ENCODE measurements at places on chromosomes 16 and 17.

DNA sequence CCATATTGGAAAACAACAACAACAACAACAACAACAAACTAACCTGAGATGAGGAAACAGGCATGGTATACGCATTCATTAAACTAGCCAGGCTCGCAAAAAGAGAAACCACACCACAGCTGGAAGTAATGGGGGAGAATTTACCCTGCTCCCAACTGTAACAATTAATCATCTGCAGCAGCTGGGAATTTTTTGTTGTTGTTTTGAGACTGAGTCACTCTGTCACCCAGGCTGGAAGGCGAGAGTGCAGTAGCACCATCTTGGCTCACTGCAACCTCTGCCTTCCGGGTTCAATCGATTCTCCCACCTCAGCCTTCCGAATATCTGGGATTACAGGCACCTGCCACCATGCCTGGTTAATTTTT, 16.3 kb downstream of the PRPSAP1 start:
- no peak for DNase-seq

DNA sequence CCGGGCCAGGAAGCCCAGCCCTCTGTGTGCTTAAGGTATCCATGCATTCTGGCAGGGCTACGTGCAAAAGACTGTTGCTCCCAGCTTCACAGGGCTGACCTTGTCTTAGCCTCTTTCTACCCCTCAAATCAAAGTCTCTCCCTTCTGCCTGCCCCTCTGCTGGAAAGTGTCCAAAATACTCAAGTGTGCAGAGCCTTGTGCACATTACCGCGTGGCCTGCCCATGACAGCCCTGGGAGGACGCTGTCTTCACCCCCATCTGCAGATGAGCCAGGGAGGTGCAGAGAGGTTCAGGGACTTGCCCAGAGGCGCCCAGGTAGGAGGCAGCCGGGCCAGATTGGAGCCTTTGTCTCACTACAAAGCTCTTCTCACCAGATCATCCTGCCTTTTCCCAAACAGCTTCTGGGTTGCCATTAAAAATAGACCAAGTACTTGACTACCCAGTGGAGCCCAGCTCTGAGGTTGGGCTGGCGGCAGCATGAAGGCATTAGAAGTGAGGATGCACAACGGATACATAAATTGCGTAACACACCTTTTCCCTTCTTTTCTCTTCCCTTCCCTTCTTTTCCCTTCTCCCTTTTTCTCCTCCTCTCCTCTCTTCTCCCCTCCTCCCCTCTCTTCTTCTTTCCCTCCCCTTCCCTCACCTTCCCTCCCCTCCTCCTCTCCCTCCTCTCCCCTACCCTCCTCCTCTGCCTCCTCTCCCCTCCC, 3.5 kb downstream of the CACNG4 start:
- no peak for DNase-seq

DNA sequence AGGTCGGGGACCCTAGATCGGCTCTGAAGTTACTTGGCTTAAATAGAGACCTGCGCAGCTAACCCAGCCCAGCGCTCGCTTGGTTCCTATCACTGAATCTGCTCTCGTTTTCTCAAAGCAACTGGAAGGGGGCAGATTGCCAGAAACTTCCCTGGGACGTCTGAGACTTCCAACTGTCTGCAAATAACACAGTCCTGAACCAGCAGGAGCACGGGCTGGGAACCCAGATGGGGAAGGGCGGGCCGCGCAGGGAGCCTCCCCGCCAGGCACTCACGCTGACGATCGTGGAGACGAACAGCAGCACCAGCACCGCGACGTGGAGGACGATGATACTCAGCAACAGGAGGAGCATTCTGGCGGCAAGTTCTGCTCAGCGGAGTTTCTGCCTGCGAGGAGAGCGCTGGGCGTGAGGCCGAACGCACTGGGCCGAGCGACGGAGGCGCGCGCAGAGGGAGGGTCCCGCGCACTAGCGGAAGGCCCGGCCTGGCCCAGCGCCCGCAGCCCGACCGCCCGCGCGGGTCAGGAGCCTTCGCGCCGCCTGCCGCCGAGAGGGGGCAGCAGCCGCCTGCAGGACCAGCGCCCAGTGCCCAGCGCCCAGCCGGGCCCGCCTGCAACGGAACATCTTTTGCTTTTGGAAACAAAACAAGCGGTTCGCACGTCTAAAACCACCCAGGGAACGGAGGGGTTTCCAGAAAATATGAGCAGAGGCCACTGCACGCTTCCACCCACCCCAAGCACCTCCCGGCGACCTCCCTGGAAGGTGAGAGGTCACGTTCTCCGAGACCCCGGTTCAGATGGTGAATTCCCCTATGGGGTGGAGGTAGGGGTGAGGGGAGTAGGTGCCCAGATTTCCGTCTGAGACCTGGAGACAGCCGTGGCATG, 4.5 kb downstream of the PMP22 start:
- DNase-seq: no peak

GRCh38 chr16:66529475-66529874, 20.4 kb downstream of the TK2 start:
- DNase-seq: no peak

DNA sequence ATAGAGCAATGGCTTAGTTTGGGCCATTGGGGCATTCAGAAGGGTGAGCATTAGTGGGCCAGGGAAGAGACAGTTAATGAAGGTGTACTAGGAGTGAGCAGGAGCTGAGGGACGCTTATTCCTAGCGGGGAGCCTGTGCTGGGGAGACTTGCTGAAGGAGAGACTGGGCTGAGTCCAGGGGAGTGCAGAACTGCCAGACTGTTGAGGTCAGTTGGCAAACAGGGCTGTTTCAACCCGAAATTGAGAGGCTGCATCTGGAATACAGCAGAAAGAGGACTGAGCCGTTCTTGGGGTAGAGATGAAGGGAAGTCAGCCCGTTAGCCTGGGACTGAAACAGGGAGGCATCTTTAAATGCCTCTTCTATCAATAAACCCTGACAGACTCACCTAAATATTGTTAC, 33.2 kb downstream of the MAP2K6 start:
- no peak for DNase-seq

GRCh38 chr17:78707016-78707415, 75.1 kb downstream of the CYTH1 start:
- DNase-seq: no peak

DNA sequence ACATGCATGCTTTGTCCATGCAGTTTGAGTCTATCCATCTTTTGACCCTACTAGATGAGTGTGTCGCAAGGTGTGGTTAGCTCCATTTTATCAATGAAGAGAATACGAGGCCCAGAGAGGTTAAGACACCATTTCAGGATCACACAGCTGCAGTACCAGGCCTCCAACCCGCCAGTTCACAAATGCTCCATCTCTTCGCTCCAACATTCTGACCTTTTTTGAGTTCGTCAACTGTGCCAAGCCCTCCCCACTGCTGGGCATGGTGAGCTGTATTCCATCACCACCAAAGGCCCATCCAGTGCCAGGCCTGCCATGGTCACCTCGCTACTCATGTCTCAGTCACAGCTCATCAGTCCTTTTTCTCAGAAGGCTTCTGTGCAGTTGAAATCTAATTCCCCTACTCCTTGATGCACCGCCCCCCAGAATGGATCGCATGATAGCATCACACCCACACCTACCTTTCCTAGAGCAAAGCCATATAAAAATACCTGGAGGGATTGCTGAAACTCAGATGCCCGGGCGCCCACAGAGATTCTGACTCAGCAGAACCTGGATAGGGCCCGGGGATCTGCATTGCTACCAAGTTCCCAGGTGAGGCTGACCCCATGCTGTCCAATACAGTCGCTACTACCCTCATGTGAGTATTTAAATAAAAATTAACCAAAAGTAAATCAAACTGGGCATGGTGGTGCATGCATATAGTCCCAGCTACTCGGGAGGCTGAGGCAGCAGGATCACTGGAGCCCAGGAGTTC, 38.0 kb downstream of the ZNF423 start:
- DNase-seq: no peak

GRCh38 chr16:11035096-11035495, 90.7 kb downstream of the CLEC16A start:
- DNase-seq: no peak

DNA sequence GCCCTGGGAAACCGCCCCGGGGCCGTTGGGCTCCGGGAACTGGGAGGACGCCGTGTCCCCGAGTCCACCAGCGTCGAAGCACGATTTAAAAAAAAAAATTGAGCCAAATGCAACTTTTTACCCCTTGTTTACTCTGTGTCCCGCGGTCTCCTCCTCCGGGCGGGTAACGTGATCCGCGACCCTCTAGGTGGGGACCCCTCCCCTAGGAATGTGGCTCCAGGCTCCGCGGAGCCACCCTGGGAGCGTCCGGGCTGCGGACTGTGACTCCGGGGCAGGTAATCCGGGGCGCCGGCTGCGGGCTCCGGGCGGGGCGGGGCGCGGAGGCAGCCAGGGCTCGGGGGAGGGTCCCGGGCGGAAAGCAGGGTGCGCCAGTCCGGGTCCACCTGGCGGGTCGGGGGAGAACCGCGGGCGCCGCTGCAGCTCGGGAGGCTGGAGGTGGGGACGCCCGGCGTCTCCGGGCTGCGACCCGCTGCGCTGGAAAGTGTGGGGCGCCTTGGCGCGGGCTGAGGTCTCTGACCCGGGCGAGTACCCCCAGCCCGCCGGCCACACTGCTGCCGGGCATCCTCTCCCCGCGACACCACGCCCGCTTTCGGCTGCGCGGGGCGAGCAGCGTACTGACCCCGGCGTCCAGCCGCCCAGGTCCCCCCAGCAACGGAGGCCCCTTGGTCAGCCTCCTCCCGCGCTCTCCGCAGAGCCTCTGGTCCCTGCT, 852 bp upstream of the HELZ start:
- peak; percentile 62 for DNase-seq

DNA sequence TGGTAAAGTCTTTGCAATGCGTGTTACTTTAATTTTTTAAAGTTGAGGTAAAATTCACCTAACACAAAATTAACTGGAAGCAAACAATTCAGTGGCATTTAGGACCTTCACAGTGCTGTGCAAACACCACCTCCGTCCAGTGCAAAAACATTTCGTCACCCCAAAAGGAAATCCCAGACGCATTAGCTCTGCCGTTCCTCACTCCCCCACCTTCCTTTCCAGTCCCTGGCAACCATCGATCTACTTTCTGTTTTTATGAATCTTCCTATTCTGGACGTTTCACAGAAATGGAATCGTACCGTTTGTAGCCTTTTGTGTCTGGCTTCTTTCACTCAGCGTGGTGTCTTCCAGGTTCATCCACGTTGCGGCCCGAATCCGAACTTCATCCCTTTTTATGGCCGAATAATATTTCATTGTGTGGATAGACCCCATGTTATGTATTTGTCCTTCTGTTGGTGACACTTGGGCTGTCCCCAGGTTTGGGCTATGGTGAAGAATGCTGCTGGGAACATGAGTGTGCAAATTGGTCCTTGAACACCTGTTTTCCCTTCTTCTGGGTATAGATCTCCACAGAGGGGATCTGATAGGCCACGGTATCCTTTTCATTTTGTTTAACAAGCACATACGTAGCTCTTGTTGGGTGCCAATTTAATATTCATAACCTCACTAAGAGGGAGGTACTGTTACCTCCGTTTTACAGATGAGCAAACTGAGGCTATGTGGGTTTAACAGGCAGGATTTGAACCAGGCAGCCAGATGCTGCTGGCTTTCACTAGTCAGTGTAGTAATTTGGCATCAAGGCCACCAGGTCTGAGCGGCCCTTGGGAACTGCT, 232.0 kb upstream of the GSE1 start:
- no peak for DNase-seq

- no peak for DNase-seq
These were observed 23.7 kb downstream of the NOD2 start for GRCh38 chr16:50717091-50717490.

GRCh38 chr17:29905086-29905878, 24.7 kb downstream of the SSH2 start:
- no peak for DNase-seq

All from RWPE2 (cell line).